ENCODE measurements at places on chromosomes 3 and 15.

DNA sequence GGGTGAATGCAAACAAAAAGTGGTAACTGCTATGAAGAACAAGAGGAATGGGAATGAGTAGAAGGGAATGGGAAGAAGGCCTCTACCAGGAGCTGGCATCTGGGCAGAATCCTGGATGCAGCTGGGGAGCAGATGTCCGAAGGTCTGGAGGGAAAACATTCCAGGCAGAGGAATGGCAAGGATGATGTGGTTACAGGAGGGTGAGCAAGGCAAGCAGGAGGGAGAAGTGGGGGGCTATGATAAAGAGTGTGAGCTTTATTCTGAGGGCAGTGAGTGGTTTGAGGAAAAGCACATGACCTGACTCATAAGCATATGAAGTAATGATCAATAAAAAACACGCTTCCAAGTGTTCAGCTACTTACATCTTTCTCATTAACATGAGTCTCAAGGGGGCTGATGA is 17.1 kb downstream of the SKIC8 start:
- DNase-seq = no peak

DNA sequence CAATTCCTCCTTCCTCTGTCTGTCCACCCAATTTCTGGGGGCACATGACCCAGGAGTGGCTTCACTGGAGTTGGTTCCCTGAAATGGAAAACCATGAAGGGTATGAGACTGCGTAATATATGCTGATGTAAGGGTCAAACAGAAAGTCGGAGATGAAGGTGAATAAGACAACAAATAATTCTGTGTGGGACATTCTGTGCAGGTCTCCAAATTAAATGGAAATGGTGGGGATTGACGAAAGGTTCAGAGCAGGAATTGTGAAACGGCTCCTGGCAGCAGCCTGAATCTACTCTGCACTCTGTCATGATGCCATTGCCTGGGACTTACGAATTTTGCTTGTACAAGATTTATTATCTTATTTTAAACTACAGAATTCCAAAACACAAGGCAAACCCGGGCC is 174.8 kb upstream of the RORA start:
- DNase-seq = no peak

DNA sequence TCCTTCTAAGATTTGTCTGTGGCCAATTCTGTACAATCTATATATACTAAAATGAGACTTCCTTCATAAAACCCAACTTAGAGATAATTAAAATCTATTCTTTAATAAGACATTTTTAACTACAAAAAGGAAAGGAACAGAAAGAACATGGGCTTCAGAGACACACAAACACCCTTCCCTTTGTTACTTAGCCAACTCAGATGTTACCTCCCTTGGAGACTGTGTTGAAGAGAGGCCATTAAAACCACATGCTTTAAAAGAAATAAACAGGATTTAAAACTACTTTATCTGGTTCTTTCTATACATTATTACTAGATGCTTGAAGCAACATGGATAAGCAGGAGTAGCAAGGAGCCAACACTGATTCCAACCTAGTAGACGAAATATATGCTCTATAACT is 42.0 kb downstream of the LRRFIP2 start:
- DNase-seq = no peak

DNA sequence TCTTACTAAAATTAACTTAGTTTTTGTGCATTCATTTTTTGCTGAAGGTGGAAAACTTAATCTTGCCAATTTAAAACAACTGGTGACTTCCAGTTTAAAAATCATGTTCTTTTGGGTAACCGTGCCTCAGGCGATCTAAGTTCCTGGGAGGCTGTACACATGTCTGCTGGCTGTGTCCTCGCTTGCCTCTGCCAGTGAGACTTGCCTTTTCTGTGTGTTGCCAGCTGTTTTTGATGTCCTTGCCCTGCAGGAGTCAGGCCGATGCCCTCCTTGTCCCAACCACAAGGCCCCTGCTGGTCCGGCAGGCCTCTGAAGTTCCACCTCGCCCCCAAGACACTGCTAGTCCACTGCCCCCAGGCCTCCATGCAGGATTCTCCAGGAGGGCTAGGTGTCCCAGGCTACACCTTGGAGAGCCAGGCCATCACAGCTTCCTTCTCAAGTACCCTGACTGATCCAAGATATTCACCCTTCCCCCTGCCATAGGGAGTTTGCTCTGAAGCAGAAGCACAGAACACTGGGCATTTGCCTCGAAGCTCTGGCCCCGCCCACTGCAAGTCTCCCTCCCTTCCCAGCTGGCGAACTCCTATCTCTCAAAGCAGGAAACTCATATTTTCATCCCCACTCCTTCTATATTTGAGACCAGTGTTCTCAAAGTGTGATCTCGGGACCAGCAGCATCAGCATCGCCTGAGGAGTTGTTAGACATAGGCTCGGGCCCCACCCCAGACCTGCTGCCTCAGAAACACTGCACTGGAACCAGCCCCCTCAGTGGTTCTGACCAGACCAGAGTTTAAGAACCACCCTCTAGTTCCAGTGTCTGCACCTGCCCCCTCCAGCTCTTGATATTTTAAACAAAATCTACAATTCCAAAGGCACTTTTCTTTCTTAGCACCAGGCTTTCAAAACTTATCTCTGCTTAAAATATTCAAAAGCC is 185.8 kb upstream of the UBE2E1 start:
- DNase-seq = no peak

DNA sequence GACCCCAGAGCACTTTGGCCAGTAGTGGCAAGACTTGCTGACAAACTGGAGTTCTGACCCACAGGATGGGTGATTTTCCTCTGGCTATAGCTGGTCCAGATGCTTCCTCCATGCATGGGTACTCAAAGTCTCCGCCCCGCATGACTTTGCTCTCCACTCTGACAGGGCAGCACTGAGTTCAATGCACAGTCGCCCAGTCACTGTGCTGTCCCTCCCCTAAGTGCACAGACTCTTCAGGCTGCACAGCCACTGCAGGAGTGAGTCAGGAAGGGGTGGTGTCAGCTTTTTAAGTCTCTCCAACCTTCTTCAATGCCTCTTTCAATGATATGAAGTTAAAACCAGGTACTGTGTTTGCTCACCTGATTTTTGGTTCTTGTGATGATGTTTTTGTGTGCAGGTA is 17.8 kb downstream of the TEX9 start:
- DNase-seq = no peak

- no peak for DNase-seq
Observed at GRCh38 chr15:39267685-39268084, 313.2 kb upstream of the THBS1 start.

GRCh38 chr3:101149251-101149650 is 156.0 kb upstream of the ABI3BP start:
- no peak for DNase-seq

DNA sequence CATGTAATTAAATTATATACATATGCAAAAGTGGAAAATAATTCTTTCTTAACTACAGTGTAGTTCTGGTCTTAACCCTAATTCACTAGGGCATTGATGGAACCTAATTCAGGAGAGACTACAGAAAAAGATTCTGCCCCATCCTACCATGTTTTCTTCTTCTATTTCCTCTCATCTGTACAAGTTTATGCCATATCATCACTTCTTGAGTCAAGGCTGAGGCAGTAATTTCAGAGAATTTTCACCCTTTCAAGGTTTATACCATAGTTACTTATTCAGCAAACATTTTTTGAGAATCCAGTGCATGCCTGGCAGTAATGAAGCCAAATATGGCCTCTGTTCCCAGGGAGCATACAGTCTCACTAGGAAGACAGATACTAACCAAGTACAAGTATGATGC is 33.4 kb downstream of the SHOX2 start:
- DNase-seq = no peak

All from activated naive CD4-positive, alpha-beta T cell treated with anti-CD3 and anti-CD28 coated beads, Interleukin-2, amount 50 U/mL, for 72 hours (primary cell).